ENCODE measurements at places on chromosomes 1 and 21.

- no peak for DNase-seq
These were observed 36.6 kb upstream of the ARF1 start for GRCh38 chr1:228045871-228046270.

DNA sequence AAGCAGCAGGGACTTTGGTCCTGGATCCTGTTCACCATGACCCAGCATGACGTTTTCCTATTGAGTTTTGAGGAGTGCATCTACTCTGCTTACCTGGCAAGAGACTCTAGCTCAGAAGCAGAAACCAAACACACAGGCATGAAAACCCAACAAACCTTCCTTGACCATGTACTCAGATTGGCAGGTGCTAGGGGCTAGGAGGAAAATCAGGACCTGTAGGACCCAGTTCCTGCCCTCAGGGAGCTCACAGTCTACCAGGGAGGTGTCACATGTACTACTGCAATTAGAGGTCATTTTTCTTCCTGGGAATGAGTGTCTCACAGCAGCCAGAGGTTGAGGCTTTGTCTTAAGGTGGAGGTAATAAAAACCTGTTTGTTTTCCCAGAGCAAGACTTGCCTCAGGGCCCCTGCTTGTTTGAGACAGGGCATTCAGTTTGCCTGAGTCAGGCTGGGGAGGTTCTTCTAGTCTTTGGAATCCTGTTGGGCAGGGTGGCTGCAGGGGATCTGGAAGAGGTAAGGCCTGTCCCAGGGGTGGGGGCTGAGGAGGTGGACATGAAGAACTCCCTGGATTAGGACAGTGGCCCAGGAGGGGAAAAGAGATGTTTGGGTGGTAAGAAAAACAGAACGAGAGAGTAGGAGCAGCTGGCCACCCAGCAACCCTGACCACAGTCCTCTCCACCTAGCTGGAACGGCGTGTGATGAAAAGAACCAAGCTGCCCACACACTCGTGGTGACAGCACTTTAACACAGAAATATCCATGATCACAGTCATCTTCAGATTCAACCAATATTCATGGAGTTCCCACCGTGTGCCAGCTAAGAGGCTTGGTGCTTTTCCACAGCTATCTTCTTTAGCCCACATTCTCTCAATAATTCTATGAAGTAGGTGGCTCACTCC is 30.8 kb downstream of the IER5 start:
- DNase-seq: no peak

- DNase-seq: no peak
These were observed 25.0 kb downstream of the CD55 start for GRCh38 chr1:207346513-207346912.

DNA sequence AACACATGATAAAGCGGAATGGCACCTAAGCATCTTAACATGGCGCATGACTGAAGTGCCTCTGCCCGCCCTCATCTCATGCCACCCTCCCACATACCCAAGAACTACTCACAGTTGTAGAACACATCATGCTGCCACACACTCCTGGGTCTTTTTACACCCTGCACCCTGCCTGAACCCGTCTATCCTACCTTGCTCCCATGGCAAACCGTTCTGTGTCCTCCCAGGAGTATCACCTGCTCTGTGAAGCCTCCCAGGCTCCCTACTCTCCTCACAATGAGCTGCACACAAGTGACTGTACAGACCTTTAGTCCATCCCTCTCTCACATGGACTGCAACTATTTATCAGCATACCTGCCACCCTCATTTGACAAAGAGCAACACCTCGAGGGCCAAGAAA is 144.0 kb downstream of the TGFBR3 start:
- DNase-seq: no peak

DNA sequence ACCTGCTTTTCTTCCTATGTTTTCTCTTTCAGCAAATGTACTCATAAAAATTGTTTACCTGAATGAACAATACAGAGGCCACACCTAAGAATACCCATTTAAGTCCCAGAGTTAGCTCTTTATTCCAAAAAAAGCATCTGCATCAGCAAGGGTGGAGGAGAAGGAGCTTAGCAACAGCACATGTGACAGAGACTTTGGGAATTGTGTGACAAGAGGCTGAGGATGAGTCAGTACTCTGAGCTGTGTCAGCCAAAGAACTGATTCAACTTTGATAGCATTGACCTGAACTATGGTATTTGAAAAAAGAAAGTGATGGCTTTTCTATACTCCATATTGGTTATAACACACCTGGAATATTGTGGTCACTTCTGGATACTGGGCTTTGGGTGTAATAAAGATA is 162.7 kb downstream of the ZNF648 start:
- DNase-seq: no peak

Data from stimulated activated CD4-positive, alpha-beta T cell treated with anti-CD3 and anti-CD28 coated beads, TNF-alpha, amount 100 ng/mL, for 1 hour (primary cell).